ENCODE measurements at places on chromosomes 3 and 15. TPM values are rescaled to one million over a fixed set of nuclear protein-coding genes. Genes with fewer than 3 reads are reported as not detected.

DNA sequence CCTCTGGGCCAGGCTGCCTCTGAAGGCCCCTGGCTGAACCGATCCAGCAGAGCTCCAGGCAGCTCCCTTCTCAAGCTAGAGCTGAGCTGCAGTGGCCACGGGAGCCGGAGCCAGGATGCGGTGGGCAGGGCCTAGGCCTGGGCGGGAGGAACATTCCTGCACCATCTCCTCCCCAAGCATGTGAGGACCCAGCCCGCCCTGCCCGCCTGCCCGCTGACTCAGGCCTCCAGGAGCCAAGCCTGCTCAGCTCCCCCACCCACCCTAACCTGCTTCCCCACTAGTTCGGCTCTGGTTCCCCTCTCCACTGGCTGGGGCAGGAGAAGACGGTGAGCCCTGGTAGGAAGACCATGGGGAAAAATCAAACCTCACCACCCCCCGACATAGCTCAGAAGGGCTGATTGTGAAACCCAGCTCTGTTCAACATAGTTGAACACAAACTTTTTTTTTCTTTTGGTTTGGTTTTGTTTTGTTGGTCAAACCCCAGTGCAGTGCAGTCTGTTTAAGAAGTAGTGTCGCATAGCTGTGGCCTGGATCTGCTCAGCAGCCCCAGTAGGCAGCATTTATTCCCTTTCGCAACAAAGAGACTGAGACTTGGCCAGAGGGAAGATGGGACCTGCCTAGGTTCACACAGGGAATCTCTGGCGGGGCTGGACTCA lies 13.5 kb downstream of the SNX33 start:
- peak; percentile 86 for DNase-seq

The CAND2 gene
- 76.2 TPM for total RNA-seq

DNA sequence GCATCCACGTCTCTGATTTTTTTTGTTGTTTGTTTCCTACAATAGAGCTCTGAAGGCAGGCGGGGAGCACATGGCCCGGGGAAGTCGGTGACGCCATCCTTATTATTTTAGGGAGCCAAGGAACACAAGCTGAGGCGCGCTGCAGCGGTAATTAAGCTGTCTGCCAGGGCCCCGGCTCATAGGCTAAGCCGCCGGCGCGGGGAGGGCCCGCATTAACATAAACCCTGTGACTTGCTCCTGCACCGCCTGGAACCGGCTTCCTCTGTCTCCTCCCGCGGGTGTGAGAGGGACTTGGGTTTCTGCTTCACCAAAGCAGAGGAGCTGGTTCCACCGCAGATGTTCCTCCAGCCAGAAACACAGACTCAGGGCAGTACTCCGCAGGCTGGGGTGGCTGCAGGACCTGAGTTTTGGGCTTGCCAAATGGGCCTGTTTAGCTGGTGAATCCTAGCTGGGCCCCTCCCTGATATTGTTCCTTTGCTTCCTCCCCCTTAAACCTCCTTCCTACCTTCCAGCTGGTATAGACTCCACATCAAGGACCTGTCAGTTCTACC lies 25.3 kb downstream of the ANP32A start:
- DNase-seq, result peak; percentile 93

DNA sequence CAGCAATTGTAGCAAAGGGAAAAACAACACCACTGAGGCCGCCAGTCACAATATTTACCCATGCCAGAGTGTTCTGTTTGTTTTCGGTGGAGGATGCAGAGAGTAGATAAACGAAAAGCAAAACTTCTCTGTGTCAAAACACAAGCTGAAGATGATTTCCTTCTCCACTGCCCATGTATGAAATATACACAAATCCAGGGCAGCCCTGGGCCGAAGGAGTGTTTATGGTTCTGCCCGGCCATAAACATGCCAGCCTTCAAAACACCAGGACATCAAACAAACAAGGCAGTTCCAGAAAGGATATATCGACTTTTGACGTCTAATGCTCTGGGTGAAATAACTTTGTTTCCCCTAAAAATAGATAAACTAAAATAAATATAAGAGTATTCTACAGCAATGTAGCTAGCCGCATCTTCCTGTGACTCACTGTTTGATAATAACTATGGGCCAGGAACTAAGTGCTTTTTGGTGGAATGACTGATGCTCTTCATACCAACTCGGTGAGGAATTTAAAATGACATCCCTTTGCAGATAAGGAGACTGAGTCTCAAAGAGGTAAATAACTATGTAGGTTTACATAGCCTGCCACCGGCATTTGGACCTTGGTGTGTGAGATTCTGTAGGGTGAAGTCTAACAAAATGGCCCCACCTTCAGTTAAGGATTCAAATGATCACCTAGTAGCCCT lies 82.8 kb downstream of the MAGI1 start:
- no peak for DNase-seq

- no peak for DNase-seq
These were observed 43.8 kb downstream of the ZNF710 start for GRCh38 chr15:90044916-90045371.

- DNase-seq, result no peak
These were observed 17.1 kb downstream of the GBE1 start for GRCh38 chr3:81744366-81744765.

The KCNMB2 gene
- 2.1 TPM for total RNA-seq

The FRMD5 gene
- total RNA-seq, result 62.4 TPM

- DNase-seq, result no peak
These were observed 382.9 kb downstream of the GABRG3 start for GRCh38 chr15:27353856-27354255.

The ADIPOQ gene
- total RNA-seq, result 0.69 TPM

DNA sequence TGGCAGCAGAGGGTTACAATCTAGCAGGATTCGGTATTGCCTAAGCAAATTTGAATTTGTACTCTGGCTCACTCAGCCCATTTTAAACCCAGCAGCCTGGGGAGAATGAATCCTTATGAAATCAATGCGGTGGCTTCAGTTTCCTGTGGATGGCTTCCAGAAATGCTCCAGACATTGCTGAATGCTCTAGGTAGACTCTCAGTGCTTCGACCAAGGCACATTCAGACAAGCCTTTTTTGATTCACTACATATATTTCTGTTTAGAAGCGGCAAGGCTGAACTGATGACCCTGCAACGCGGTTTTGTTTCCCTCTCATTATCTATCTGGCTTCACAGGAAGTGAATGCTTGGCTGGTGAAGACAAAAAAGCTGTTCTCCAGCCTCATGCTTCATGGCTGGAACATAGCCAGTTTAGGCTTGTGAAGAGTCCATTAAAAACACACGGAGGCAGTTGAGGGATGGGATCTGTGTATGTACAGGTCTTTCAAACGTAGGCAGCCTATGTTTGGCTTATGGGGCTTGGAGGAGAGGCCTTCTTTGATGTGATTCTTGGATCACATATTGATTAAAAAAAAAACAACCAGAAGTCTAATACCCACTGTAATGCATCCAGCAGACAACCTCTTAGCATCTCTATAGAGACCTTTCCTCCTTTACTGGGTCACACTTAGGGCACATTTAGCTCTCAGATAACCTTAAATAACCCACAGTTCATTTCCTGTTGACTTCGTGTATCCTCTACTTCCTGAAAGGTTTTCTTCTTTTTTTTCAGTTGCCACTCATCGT lies 400.2 kb upstream of the TBL1XR1 start:
- no peak for DNase-seq

- DNase-seq, result no peak
These were observed 69.6 kb downstream of the PLOD2 start for GRCh38 chr3:146091397-146091796.

DNA sequence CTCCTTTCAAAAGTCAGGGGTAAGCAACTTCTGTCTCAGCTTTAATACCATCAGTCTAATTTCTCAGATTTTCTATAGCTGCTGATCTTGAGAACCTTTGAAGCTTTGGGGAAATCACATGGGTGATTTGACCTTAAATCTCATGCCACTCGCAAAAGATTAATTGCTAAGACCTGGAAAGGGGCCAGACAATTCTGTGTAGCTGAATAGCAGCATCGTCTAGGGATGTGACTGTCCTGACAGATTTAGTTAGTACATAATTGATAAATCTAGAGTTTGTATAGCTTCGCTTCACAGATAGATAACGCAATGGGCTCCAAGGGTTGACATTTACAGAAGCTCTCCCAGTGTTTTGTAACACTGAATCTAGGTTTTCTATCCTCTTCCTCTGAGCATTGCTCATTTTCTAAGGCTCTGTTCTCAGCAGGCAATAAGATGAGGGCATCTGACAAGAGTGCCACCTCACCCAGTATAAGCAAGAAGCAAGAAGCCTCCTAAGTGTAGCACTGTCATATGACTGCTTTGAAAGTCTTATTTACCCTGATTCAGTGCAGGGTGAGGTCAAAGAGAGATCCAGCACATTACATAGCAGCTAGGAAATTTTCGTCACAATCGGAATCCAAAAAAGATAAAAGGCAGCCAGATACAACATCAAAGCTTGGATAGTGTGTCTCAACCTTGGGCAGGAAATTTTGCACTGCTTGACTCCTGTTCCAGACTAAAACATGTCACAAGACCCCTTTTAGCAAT lies 47.7 kb upstream of the DUT start:
- DNase-seq, result no peak

The GOLGA6A gene
- not detected for total RNA-seq

DNA sequence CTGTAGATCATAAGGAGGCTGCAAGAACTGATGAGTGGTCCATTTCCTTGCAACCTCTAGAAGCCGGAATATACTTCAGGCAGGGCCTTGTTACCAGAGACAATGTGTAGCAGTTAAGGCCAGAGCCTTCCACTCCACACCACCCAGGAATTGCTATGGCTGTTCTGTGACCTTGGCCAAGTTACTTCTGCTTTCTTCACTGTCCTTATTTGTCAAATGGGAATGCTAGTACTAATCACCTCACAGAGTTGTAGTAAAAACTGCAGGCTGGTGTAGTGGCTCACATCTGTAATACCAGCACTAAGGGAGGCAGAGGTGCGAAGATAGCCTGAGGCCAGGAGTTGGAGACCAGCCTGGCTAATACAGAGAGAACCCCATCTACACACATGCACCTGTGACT lies 28.7 kb upstream of the RPN1 start:
- DNase-seq, result no peak

- DNase-seq, result no peak
These were observed 165.3 kb downstream of the SHQ1 start for GRCh38 chr3:72682936-72683452.

The TEX55 gene
- not detected for total RNA-seq

GRCh38 chr3:56122911-56123310 lies 345.4 kb downstream of the ERC2 start:
- DNase-seq, result no peak

DNA sequence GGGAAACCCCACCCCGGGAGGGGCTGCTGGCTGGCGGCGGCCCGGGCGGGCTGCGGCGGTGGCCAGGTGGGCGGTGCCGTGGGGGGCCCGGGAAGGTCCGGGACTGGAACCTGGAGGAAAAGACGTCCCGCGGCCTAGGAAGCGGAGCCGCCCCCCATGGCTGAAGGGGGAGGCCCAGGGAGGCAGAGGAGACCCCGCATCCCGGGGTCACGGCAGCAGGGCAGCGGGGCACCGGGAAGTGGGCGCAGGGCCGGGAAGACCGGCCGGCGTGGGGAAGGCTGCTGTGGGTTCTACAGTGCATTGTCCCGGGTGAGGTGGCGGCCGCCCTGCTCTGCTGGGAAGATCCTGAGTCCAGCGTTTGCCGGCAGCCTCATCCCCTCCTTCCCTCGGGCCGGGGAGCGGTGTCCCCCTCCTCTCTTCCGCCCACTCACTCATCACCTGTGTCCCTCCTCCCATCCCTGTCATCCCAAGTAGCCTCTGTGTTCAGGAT lies 525 bp upstream of the FSTL1 start:
- DNase-seq, result peak; percentile 34

DNA sequence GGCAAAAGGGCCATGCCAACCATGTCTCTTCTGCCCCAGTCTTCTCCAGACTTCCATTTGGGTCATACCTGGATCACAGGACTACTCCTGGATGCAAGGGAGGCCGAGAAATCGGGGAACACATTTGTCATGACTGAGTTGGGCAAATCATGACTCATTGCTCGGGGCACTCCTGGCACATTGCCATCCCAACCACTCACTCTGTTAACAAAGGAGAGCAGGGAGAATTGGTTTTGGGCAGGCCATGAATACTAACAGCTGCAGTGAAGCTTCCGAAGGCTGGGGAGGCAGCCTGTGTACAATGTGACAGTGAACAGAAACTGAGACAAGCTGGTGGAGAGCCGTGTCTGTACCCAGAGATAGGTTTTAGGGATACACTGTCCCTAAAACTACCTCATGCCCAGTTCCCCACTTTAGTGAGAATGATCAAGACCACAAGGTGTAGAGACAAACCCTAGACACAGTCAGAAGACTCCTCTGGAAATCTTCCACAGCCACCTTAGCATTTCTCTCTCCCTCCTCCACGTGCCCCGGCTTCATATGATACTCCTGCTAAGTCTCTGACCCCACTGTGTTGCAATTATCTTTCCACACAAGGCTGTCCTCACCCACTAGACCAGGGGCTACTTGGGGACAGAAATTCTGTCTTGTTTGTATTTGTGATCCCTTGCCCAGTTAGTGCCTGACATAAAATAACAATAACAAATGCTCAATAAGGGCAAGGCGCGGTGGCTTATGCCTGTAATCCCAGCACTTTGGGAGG lies 10.5 kb upstream of the BUB1B start:
- DNase-seq, result no peak

DNA sequence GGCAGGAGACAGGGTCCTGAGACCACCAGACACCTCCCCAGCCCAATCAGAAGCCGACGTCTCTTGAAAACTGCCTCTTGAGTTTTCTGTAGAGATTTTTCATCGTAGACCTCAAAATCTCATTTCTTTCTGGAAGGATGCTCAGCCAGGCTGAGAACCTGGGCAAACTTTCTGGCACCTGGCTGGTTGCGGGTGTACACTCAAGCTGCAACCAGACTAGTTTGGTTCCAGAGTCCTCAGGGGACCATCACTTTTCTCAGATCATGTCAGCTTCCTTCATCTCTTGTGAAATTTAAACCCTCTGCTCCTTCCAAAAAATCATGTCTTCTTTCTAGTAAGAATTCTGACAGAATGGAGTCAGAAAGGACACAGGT lies 45.1 kb downstream of the CMTM7 start:
- no peak for DNase-seq

The ERC2 gene
- 0.99 TPM for total RNA-seq

The CAMP gene
- total RNA-seq, result not detected

The GRAMD2A gene
- not detected for total RNA-seq

DNA sequence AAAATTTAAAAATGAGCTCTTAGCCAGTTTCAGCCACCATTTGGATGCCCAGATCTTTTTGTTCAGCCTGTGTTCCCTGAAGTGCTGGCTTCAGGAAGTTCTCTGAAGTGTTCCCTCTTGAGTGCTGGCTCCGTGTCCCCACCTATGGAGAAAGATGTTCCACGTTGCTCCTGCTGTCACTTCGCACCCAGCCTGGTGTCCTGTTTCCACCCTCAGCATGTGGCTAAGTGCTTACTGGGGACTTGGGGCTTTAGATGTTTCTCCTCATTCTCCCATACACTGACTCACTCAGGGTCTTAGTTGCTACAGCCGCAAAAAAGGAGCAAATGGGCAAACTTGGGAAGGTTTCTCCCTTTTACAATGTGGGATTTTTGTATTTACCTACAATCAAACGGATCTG lies 16.6 kb downstream of the CHCHD6 start:
- DNase-seq, result no peak

DNA sequence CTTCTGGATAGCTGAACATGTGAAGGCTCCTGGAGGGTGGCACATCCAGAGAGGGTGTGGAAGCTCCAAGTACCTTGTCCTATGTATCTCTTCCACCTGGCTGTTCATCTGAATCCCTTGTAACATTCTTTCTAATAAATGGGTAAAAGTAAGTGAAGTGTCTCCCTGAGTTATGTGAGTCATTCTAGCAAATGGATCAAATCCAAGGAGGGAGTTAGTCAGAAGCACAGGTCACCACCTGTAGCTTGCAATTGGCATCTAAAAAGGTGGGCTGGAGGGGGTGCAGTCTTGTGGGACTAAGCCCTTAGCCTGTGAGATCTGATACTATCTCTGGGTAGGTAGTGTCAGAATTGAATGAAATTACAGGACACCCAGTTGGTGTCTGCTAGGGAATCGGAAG lies 71.0 kb downstream of the WWTR1 start:
- DNase-seq, result no peak

The NSMCE3 gene
- total RNA-seq, result 6.8 TPM
